Activated naive CD8-positive, alpha-beta T cell treated with anti-CD3 and anti-CD28 coated beads for 36 hours (primary cell): ENCODE measurements at places on chromosomes 7 and 10.
A peak's percentile ranks its signal among the peaks of the same experiment; 100 is the strongest.

DNA sequence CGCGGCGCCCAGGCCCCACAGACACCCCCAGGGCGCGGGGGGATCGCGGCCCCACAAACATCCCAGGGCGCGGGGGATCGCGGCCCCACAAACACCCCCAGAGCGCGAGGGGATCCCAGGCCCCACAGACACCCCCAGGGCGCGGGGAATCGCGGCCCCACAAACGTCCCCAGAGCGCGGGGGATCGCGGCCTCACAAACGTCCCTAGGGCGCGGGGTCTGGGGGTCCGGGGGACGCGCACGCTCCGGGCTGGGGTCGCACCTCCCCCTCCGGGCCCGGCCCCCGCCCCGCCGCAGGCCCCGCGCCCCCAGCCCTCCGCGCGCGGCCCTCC is 382 bp downstream of the DIP2C start:
- no peak for DNase-seq

- DNase-seq: no peak
Measured at GRCh38 chr7:44639671-44640321, 33.4 kb downstream of the OGDH start.

DNA sequence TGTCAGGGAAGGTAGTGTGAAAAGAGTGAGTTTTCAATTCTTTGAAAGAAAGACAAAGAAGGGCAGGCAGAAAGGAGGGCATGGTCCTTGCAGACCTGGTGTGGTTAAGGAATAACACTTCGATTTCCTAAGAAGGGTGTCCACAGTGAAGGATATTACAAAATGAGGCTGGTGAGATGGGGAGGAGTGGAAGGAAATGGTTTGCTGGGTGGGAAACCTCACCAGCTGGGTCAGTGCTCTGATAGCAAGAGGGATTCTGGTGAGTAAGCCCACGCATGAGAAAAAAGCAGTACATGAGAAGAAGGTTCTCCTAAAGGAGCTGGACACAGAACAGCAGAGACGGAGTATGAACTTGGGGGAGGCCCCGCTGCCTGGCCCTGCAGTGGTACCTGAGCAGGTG is 230.6 kb upstream of the PLXNA4 start:
- no peak for DNase-seq

DNA sequence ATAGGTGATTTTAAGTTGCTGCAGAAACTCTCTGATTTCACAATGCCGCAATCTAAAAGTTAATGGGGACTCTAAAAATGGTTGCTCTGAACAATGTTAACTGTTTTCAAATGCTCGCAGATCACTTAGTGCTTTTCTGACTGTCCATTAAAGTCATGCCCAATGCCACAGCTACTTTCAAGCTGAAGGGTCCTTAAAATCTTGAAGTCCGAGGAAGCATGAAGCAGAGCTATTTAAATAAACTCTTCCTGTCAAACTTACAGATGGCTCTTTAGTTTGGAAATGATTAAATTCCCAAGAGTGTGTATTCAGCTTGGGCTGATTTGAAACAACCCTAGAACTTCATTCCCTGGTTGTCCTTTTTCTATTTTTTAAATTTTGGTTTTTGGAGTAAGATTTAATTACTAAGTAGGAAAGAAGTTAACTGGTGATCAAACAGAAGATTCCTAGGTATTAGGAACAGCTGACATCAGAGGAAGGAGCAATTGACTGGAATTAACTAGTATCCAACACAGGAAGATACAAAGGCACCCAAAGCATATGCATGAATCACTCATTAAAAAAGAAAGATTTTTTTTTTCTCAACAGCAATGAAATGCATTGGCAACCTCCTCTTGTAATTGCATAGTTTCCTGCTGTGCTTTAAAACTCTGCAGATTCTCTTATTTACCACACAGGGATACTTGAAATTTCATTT is 105.1 kb downstream of the NRP1 start:
- DNase-seq: no peak

DNA sequence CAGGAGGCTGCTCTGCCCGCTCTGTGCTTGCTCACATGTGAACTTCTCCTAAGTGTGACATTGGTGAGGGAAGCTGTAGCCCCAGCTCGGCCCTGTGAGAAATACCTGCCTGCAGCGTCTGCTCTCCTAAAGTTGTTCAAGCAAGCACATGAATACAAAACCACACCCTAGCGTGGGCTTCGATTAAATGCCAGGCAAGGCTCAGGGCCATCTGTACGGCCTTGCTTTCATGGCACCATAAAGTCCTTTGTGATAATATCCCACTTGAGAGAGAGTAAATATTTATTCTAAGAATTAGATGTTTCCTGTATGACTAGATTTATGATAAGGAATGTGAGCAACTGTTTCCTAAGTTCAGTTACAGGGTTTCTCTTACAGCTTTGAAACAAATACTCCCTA is 262.8 kb upstream of the KLF14 start:
- DNase-seq: no peak

DNA sequence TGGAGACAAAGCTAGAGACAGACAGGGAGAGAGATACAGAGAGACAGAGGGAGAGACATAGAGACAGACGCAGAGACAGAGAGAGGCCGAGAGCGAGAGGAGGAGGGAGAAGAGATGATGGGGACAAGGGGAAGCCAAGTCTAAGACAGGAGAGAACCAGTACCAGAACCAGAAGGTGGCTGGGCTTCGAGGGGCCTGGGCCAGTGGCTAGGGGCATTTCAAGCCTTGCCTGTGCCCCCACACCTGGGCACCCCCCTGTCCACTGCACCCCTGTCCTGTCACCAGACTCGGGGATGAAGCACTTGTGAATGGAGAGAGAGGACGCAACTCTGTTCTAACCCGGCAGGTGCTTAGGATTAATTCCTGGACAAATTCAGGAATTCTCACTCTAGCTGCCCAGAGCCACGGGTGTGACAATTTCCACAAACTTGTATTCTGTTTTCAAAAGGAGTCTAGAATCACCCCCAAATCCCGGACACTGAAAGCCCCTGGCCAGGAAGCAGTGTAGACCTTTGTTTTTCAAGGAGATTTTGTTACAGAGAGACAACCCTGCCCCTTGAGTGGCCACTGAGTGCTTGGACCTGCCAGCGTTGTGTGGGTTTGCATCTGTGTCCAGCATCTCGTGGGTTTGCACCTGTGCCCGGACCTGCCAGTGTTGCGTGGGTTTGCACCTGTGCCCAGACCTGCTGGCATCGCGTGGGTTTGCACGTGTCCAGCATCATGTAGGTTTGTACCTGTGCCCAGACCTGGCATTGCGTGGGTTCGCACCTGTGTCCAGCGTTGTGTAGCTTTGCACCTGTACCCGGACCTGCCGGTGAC is 157.3 kb downstream of the WDR37 start:
- no peak for DNase-seq

GRCh38 chr7:50832744-50833143 is 50.0 kb upstream of the GRB10 start:
- peak; percentile 23 for DNase-seq

- DNase-seq: no peak
Measured at GRCh38 chr7:116271963-116272886, 61.9 kb downstream of the TES start.

DNA sequence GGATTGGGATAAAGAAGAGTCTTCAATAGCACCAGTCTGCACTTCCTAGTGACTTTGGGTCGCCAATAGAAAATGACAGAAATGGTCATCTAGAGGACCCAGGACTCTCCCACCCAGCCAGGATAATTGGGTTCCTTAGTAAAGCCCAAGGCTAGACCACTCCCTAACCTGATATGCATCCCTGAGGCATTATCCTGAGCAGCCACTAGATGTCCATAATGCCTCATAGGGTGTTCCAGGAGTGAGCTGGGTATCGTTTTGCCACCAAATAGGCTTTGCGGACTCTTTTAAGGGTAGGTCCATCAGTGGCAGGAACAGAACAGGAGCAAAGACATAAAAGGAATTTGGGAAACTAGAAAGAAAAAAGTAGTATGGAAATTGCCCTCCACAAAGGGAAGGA is 4.5 kb upstream of the LRRC4 start:
- DNase-seq: no peak

DNA sequence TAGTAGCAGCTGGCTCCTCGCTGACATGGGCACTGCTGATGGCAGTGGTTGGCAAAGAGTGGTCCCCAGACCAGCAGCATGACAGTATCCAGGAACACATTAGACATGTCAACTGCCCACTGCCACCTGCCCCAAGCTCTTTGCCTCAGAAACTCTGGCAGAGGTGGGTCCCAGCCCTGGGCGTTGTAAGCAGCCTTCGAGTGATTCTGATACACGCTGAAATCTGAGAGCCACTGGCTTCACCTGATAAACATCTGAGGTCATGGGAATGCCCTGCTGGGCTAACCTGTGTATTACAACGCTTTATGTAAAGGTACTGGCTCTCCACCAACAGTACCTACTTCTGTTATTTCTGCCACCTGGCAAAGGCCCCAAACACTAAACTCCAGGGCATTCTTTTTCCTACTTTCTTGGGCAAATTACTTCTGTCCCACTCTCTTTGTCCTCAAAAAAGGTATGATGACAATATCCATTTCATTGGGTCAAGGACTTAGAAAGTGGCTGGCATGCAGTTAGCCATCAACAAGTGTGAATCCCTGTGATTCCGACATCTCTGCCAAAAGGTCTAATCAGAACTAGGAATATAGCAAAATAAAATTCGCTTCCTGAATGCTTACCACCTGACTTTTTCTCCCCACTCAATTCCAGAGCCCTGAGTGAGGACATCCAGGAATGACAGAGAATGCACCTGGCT is 9.2 kb downstream of the SGMS1 start:
- peak; percentile 22 for DNase-seq

GRCh38 chr7:92622030-92622429 is 31.8 kb upstream of the FAM133B start:
- no peak for DNase-seq

DNA sequence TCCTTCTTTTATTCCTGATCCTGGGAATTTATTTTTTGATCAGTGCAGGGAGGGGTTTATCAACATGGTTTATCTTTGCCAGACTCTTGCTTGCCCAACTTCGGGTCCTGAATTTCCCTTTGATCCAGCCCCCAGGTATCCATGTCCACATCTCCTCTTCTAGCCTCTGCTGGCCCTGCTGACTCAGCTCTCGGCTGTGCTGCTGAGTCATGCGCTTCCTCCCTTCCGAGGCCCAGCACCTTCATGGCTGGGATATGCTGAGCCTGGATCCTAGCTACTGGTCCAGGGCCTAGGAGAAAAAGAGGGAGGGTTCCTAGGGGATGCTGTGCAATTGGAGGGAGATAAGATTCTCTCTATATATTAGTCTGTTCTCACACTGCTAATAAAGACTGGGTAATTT is 380.7 kb upstream of the SHH start:
- no peak for DNase-seq

- no peak for DNase-seq
Measured at GRCh38 chr10:57993302-57993701, 274.4 kb downstream of the IPMK start.

- DNase-seq: no peak
Measured at GRCh38 chr7:76047305-76047810, 442 bp downstream of the STYXL1 start.

DNA sequence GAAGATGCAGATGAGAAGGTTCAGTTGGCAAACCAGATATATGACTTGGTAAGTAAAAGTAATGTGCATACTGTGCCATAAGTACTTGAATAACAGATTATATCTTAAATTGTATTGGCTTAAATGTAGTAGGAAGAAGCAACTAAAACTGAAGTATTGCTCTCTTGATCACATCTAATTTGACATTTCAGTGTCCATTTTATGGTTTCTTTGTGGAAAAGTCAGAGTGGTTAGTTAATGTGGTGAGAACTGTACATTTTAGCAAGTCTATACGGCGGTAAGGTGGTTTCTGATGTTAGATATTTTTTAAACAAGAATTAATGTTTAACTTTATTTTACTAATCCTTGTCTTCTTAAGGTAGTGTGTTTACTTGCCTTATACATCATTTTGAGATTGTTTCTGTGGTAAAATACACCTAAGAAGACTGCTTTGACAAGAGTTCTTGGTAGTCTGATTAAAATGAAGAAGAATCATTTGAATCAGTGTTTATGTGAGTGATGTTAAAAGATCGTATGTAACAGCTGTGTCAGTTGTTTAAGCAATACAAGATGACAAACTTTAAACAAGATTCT is 5.1 kb downstream of the ING3 start:
- no peak for DNase-seq

DNA sequence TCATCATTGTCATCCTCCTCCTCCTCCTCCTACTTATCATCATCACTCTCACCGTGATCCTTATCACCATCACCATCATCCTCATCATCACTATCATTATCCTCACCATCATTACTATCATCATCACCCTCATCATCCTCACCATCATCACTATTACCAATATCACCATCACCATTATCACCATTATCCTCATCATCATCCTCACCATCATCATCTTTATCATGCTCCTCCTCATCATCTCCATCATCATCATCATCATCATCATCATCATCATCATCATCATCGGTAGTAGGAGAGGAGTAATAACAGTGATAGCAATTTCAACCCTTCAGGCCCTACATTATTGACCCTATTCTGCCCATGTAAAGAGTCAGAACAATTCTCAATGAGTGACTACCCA is 345.9 kb upstream of the ZNF32 start:
- no peak for DNase-seq

DNA sequence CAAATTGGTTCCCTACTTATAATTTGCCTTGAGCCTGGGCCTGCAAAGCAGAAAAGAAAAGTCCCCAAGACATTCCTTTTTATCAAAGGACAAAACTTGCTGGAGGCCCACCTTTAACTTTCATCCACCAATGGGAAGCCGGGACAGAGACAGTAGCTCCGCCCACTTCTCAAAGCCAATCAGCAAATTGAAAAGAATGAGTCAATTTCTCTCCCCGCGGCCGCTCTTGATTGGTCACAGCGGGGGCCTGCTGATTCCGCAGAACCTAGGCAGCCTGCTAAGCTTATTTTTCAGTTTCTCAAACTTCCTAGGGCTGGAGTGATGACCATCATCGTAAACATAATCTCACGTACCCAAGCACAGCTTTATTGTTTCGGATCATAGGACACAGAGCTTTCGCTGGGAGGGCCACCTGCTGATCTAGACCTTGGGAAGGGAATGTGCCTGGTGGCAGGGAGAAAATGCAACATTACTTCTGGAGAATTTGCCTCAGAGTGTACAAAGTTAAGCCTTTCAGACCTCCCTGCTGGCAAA is at the start of gene SLC13A4:
Gene SLC13A4, minus strand, starts transcription at position 51 of the 534 bp plus-strand sequence. CDS start 690 bp downstream, outside the sequence.
- no peak for DNase-seq

- DNase-seq: no peak
Measured at GRCh38 chr10:34864149-34865067, 49.3 kb upstream of the PARD3 start.

GRCh38 chr7:145692237-145692950 is 424.2 kb upstream of the CNTNAP2 start:
- DNase-seq: no peak

DNA sequence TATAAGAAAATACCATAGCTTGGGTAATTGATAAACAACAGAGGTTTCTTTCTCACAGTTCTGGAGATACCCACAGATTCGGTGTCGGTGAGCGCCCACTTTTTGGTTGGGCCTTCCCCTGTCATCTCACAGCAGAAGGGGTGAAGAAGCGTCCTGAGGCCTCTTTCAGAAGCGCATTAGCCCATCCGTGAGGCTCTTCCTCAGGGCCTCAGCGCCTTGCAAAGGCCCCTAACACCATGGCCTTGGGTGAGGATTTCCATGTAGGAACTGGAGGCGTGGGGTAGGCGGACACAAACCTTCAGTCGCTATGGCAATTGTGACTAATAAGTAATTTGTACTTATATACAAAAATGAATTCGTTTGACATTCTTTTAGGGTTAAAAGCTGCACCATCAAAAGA is 316.0 kb downstream of the PTPRN2 start:
- DNase-seq: no peak
